ENCODE measurements at places on chromosomes 12 and 14.

- DNase-seq, result no peak
Measured at GRCh38 chr12:89427508-89428156, 75.3 kb upstream of the DUSP6 start.

- DNase-seq, result no peak
Measured at GRCh38 chr12:14962153-14962539, 745 bp upstream of the ARHGDIB start.

DNA sequence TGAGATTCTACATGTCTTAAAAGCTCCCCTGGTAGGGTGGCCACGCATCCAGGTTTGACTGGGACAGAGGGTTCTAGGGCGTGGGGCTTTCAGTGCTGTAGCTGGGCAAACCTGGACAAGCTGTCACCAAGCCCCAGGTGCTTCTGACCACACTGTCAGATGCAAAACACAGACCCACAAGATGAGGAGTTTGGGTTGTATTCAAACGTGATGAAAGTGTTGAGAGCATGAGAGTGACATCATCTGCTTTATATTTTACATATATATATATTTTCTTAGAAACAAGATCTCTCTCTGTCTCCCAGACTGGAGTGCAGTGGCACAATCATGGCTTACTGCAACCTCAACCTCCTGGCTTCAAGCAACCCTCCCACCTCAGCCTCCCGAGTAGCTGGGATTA, 210.1 kb downstream of the DPF3 start:
- no peak for DNase-seq

DNA sequence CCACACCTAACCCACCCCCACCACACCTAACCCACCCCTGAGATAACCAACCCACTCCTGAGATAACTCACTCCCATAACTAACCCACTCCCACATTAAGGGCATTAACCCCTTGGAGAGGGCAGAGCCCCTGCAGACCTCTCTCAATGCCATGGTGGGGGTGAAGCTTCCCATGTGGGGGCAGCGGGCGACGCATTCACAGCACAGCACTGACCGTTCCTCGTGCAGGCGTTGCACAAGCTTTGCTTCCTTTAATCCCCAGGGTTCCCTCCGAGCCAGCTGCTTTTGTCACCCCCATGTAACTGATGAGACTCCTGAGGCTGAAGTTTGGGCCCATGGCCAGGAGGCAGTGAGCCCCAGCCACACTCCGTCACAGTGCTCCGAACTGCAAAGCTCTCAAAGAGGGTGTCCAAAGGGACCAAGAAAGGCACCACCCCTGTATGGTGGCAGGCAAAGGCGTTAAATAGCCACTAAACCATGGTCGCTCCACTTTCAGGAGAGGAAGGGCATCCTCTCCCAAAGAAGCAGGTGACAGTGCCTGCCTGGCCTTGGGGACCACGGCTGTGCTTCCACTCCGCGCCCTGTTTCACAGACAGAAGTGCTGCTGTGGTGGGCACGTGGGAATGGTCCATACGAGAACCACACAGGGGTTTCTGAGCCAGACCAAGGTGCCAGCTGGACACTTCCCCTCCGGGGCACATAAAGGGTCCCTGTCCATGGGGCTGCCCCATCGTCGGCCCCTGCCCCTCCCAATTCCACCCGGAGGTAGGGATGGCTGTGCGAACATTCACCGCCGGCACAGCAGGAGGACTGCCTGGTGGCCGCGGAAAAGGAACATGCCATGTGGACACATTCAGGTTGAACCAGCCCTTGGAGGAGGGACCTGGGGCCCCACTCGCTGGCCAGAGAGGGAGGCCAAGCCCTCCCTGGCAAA, 28.3 kb downstream of the GALNT9 start:
- no peak for DNase-seq

Data from anterior cingulate cortex (tissue), 58 donors.